Body of pancreas (tissue), 4 donors: ENCODE measurements at places on chromosomes 12 and 14. TPM values are rescaled to one million over a fixed set of nuclear protein-coding genes. Genes with fewer than 3 reads are reported as not detected.

- DNase-seq: no peak
These were observed 60.3 kb upstream of the VPS33A start for GRCh38 chr12:122326586-122326985.

Gene ITGA7
- total RNA-seq: 52.1 TPM

GRCh38 chr12:62737188-62737587 lies 197.8 kb downstream of the PPM1H start:
- DNase-seq: no peak

Gene RNASE1
- 772 TPM for total RNA-seq

Gene C14orf132
- 4.6 TPM for total RNA-seq

DNA sequence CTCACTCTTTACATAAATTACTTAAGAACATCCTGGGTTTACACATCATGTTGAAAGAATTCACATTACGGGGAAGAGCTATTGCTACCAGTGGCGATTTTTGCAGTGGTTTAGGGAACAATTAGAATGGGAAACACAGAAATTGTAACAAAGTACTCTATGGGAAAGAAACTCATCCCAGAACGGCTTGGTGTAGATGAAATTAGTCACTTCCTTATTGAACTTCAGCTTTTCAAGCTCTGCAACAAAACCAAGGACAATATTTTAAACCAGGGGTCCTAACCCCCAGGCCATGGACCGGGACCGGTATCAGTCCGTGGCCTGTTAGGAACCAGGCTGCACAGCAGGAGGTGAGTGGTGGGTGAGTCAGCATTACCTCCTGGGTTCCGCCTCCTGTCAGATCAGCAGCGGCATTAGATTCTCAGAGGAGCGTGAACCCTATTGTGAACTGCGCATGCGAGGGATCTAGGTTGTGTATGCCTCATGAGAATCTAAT lies 32.3 kb upstream of the FICD start:
- DNase-seq: no peak

Gene SFSWAP
- 31.6 TPM for total RNA-seq
